NCI-H187 treated with DMSO at 0.1 percent for 48 hours (cell line): ENCODE measurements at places on chromosomes 3 and 15.
A peak's percentile ranks its signal among the peaks of the same experiment; 100 is the strongest.

DNA sequence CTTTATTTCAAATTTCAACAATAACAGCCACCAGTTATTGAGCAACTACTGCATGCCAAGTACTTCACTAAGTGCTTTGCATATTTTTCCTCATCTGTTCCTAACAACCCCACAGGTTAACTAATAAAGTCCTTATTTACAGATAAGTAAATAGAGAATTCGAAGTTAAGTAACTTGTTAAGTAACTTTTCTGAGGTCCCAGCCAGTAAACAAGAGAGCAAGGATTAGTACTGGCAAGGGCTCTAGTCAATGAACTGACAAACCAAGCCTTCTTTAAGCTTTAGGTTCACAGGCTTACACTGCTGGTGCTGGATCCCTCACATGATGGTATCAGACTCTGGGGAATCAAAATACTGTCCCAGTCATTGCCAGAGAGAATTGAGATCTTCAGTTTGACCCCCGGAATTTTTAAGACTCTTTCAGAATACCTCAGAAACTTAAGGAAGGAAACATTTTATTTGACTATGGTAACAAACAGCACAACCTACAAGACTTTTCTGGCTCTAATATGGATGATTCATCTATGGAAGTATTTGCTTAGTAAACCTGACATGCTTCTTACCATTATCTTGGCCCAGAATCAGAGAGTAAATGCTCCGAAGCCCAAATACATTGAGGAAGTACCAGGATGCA, 16.5 kb downstream of the EMC3 start:
- DNase-seq, result no peak

DNA sequence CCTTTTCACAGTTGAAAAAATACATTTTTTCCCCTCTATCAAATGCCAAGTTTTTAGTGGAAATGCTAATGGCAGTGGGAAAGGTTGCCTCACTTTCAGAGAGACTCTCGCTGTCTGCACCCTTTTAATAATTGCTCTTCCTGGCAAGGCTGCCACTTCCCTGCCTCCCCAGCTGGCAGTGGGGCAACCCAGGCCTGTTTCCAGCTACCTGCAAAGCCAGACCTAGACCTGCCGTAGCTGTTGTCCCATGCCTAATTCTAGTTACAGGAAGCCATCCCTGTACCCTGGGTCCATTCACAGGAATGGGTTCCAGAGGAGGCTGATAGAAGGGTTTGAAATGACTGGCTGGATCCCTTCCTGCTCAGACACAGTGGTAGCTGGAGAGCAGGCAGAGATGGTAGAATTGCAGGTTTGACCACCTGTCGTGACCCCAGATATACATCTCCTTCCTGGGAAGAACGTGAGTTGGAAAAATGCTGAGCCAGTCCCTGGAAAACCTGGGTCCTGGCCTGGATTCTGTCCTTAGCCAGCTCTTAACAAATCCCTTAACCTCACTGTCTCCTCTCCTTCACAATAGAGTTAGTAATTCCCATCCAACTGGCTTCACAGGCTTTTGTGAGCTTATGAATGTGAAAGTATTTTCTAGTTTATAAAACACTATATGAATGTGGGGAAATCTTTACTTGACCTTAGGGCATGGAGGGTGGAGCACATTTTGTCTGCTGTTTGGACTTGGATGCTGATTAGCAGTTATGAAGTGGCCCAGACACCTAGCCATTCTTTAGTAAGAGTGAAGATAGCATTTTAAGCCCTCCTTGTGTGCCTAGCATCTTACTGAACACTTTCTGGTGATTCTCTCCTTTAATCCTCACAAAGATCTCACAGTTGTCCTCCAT, 12.9 kb upstream of the ALPK3 start:
- no peak for DNase-seq

DNA sequence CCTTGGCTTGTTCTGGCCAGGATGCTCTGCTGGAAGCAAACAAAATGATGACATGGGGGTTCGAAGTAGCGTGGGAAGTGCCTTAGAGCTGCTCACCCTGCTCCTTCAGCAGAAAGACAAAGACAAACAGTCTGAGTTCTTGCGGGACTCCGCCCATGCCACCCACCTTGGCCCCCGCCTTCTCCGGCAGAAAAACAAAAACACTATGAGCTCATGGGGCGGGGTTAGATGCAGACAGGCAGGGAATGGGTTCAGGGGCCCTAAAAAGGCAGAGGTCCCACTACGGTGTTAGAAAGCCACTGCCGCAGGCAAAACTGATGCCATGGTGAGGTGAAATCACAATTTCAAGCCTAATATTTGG, 9.7 kb upstream of the NCKIPSD start:
- DNase-seq, result no peak

DNA sequence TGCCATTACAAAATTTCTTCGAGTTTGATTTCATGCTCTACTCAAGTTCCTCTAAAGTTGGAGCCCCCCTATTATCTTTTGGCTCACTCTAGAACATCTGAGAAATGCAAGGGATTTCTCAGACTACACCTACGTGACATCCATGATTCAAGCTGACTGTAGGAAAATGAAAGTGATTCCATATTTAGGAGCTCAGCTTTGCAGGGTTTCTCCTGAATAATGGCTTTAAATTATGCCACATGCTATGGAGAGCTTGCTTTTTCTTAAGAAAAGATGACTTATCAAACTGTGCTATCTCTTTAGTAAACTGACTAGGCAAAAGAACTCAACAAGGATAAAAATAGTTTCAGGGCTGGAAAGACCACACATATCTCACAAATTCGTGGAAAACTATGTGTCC, 292.1 kb downstream of the LSAMP start:
- DNase-seq, result no peak

DNA sequence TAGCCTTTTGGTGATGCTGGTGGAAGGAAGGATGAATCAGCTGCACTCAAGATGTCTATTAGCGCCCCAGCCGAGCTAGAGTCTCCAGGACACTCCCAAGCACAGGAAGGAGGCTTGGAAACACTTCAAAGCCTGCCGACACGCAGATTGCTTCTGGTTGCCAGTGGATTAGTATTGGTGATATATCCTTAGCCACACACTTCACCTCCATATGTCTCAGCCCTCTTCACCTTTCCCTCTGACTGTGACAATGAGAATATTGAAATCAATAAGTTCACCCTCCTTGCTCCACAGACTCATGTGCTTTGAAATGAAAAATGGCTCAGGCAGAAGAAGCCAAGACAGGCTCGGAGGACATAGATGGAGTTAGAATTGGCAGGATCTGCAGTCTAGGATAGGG, 102.9 kb upstream of the LRRN1 start:
- DNase-seq, result no peak

DNA sequence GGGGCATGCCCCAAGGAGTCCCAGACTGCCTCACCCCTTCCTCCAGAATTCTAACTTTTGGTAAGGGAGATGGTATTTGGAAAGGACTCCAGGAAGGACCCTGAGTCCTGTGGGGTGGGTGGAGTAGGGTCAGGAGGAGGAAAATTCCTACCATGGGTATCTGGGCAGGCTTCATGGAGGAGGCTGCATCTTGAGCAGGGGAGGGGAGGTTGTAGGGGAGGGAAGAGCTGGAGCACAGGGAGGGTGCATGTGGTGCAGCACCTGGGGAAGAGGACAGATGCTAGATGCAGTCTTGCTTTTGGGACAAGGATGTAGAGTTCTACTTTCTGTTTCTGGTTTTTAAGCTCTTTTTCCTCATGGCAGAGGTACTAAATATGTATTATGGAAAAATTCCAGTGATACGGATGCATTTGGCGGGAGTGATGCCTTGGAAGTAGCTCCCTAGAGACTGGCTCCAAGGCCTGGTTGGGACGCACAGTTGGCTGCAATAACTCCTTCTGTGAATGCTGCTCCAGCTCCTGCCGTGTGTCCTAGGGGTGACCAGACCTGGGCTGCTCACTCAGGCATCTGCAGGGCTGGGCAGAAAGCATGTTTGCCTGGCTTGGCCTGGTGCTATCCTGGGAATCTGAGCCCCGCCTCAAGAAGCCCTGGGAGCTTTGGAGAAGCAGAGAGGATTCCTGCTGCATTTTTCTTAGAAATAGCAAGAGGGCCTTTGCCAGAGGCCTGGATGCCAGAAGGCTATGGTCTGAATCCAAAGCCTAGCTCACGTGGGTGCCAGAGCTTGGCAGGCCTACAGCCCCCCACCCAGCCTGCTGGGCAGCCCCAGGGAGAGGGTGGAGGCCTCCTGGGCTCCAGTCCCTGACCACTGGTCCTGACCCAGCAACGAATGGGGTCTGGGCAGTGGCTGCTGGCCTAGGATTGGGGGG, 10.1 kb downstream of the SEMA3F start:
- DNase-seq, result no peak

DNA sequence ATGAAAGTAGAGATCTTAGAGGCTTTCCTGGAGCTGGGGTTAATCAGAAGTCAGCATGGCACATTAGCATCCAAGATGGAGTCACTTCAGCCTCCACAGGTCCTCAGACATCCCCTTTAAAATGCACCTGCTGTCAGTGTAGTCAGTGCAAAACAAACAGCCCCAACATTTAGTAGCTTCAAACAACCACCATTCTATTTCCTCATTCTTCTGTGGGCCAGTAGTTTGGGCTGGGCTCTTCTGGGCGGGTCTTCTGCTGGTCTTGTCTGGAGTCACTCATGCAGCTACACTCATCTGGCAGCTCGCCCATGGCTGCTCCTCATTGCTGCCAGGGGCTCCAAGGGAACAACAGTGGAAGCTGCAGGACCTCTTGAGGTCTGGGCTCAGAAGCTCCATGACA, 99.9 kb downstream of the TLE3 start:
- DNase-seq, result peak; percentile 26

- no peak for DNase-seq
These were observed 34.7 kb downstream of the GRAMD1C start for GRCh38 chr3:113873293-113873692.

DNA sequence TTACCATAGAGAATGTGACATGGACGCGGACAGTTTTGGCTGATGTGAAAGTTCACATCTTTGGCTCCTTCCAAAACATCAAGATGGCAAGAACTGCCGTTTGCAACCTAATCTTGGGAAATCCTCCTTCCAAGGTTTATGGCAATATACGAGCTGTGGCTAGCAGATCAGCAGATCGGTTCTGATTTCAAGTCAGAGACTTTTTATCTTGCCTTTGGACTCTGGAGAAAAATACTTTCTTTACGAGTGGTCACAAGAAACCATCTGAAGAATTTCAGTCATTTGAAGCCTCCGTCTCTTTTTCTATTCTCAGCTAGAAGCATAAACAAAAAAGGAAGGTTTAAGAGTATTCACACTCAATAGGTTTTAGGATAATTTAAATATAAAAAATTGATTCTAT, 153.5 kb upstream of the MEIS2 start:
- no peak for DNase-seq

DNA sequence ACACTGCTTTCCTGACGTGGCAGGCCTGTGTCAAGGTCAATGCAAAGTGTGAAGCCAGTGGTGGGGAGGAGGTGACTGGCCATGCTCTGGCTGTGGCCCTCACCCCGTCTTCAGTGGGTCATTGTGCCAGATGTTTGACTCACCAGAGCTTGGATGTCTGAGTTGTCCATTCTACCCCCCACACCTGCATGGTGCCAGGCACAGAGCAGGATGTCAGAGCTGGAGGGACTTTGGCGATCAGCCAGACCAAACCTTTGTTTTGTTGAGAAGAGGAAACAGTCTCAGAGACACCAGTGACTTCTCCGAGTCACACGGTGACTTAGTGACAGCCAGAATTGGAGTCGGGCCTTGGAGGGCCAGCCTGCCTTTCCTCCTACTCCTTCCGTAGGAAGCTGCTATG, 49.5 kb downstream of the SMAD6 start:
- DNase-seq, result no peak

- DNase-seq, result no peak
These were observed 24.7 kb upstream of the ULK4 start for GRCh38 chr3:41986561-41986960.

DNA sequence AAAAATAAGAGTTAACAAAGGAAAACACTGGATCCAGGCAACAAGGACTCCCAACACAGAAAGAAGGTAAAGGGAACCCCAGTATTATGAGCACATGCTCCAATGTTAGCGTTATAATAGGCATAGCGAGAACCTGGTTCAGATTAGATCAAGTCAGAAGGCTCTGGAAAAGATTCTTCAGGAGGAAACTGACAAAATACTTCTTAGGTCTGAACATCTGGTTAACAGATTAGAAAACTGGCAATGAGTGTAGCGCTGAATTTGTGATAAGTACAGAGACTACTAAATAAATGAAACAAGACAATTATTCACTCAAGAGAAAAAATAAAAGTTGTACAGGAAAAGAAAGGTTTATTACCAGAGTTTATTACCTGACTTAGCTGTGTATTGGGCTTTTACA, 146.1 kb downstream of the DPH6 start:
- DNase-seq, result no peak

DNA sequence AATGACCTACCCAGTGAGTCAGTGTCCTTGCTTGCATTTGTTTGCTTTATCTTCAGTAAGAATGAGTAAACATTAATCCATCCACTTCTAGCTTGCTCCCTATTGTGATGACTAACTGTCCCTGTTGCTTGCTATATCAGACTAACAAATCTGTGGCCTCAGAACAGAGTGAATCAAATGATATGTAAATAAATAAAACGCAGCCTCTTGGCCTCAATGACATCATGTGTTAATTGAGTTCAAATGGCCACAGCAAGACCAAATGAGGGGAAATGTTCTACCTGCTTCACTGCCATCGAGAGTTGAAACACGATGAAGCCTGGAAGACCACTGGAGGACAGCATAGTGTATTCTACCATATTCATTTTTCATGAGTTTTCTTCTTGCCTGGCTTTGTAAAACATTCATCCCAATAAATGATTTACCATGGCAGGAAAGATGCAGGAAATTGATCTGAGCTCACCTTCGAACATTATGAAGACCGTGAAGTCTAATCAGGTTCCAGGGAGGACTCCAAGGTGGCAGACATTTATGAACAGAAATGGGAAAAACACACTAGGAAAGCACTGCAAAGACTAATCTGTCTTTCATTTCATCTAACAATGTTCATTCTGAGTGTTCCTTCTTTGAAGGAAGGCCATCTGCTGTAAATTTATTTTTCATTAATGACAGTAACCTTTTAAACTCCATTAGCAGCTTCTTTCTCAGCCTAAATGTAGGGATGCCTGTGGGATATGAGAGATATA, 1144.5 kb downstream of the TUSC7 start:
- no peak for DNase-seq

DNA sequence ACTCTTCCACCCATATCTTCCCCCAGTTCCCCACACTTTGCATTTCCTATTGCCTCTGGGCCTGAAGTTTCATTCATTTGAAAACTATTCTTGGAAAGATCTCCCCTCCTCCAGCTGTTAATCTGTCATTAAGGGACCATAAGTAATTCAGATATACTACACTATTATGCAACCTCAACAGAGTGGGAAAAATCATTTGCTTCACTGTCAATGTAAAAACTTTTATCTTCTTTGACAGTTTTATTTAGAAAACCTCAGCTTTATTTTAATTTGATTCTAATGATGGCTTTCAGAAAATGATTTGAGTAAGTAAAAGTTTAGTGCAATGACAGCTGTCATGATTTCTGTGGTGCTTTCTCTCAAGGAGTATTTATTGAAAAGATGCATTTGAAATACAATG, 435.3 kb upstream of the KCNMB2 start:
- no peak for DNase-seq

- no peak for DNase-seq
These were observed 33.5 kb upstream of the PDE8A start for GRCh38 chr15:84947947-84948830.

GRCh38 chr15:80367094-80367493, 37.1 kb upstream of the ARNT2 start:
- DNase-seq, result no peak
